ENCODE measurements at places on chromosomes 4 and X.

GRCh38 chr4:38684271-38684670 is 20.3 kb downstream of the KLF3 start:
- no peak for DNase-seq

DNA sequence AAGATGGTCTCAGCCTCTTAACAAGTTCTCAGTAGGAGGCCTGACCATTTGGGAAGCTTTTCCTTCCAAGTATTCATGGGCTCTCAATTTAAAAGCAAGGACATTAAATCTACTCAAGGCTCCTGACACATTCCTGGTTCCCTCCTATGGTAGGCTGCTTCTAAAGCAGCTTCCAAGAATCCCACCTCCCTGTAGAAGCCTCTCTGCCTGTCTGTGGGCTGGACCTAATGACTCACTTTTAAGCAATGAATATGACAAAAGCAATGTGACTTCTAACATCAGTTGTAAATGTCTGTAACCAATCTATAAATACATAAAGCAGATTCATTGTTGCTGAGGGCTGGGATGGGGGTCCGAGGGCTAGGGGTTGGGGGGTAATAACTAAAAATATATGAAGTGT is 99.5 kb upstream of the FAM9B start:
- DNase-seq, result no peak

DNA sequence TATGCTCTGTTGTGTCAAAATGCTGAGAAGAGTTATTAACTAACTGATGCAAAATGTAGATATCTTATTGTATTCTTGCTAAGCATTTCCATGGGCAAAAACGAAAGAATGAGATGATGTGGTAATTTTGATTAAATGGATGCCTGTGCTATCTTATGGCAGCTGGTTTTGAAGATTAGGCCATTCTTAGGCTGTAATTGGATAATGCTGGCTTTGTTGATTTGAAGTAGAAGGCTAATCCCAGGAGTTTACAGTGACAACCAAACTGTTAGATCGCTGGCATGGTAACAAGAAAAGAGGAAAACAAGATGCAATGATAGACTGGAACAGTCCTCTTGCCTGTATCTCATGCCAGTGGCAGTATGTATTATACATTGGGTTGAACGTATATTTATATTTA is 74.1 kb upstream of the WDR44 start:
- no peak for DNase-seq

GRCh38 chr4:107519053-107519452 is 201.0 kb downstream of the PAPSS1 start:
- DNase-seq, result no peak

DNA sequence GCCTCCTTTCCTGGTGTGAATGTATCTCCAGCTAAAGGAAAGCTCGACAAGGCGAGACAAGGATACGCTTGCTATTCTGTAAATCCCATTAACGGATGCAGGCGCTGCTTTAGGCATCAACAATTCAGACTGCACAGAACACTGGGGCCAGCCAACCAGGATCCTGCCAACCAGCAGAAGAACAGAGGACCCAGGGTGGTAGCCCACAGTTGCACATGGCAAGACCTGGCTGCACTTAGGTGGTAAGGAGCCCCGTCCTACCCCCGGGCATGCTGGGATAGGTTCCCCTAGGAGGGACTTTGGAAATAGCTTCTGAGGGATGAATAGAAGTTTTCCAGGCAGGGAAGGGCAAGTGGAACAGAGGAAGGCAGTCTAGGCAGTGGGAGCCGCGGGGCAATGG is 20.7 kb downstream of the PSAPL1 start:
- no peak for DNase-seq

- no peak for DNase-seq
These were observed 5.4 kb upstream of the SOX3 start for GRCh38 chrX:140510306-140510676.

GRCh38 chr4:109826719-109827118 is 1.1 kb upstream of the RRH start:
- no peak for DNase-seq

GRCh38 chrX:97016106-97016505 is 132.4 kb downstream of the RPA4 start:
- DNase-seq, result no peak

DNA sequence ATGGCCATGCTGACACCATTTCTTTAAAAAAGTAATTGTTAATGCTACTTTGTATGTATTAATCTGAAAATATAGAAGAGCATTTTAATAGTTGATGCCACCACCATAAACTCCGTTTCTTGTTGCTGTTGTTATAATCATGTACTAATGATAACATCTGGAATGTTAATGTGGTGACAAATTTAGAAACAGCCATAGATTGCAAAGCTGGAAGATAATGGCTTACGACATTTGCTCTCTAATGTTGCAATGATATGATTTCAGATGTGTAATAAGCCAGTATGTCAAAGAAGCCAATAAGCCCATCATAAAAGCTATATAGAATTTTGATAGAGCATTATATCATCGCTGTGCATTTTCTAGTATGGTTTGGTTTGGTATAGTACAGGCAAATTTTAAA is 579.4 kb upstream of the ZFP42 start:
- no peak for DNase-seq

GRCh38 chrX:18422325-18422724 is 3.1 kb upstream of the CDKL5 start:
- DNase-seq, result no peak

DNA sequence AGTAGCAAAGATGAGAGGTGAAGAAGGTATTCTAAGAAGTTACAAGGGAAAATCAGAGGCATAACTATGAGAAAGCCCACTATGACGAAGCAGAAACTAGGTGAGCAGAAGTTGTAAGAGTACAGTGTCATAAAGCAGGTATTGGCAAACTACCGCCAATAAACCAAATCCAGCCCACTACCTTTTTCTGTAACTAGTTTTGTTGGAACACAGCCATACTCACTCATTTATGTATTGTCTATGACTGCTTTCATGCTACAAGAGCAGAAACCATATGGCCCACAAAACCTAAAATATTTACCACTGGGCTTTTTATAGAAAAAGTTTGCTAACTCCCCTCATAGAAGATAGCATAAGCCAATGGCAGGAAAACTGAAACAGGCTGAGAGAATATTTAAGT is 31.8 kb upstream of the ZCCHC13 start:
- DNase-seq, result no peak

DNA sequence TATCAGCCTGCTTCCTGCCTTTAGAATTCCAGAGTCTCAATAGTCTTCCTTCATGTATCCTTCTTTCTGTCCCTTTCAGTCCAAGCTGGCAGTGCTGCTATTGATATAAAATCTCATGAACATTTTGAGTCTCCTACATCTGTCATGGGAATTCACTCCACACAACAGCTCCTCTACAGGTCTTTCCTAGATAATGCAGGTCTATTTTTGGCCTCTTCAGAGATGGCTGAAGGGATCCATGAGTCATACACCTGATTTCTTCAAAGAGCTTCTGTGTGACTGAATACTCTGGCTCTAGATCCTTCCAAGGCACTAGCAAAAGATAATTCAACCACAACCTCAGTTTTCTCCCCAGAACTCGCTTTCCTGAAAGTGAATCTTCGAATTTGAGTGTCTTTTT is 115.4 kb downstream of the STPG2 start:
- DNase-seq, result no peak
